ENCODE measurements at places on chromosomes 5 and 9. TPM values are rescaled to one million over a fixed set of nuclear protein-coding genes. Genes with fewer than 3 reads are reported as not detected.

The MTRR gene
- 39.1 TPM for total RNA-seq

The PPP3R2 gene
- not detected for total RNA-seq

The NTMT1 gene
- 31.5 TPM for total RNA-seq

The HEXB gene
- total RNA-seq, result 85.4 TPM

- no peak for DNase-seq
These were observed 14.5 kb downstream of the PHF19 start for GRCh38 chr9:120862452-120862851.
